ENCODE measurements at places on chromosomes 1 and 21.

GRCh38 chr1:241229216-241229615, 127.8 kb downstream of the RGS7 start:
- DNase-seq: no peak

DNA sequence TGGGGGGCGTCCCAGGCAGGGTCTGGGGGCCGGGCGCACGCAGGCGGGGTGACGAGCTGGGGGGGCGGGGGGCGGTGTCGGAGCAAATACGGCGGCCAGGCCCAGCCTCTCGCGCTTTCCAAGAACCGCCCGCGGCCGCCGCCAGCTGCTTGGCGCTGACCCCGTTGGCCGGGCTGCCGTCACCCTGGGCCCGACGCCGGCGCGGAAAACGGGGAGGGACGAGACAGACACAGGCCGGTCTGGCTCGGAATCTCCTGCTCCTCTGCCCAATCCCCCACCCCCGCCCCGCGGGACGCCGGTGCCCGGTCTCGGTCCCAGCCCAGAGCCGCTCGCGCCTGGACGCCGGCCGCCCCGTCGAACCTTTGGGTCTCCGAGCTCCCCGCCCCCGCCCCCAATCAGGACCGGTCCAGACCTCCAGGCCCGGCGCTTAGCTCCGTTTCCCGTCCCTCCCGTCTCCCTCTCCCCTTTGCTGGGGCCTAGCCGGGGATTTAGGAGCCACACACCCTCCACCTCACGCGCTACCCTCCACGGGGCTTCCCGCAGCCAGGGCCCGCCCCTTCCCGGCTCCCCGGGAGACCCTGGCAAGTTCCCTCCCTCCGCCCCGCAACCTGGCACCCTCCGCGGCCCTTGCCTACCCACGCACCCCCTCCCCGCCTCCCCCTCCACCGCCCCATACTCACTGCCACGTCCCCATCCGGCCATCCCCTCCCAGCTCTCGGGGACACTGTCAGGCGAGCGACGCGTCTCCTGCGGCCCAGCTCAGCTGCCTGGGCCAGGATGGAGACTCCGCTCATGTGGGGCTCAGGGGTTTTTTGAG, 800 bp upstream of the MMP23B start:
- DNase-seq: no peak

GRCh38 chr1:159211331-159212136, 6.9 kb downstream of the ACKR1 start:
- DNase-seq: no peak

- no peak for DNase-seq
These were observed 243.2 kb downstream of the PTBP2 start for GRCh38 chr1:96964761-96965160.

DNA sequence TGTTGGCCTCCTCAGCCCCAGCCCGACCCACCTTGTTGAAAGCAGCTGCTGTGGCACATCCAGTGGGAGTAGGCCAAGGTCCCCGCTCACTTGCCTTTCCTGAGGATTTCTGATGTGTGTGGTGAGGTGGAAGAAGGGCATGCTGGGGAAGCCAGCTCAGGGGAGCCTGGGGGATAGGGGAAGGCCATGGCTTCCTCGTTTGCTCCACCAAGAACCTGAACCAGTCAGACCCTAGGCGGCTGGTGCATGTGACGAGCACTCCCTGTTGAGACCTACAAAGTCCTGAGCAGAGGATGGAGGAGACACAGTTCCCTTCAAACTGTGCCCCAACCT, 38.0 kb upstream of the SLC30A1 start:
- no peak for DNase-seq

DNA sequence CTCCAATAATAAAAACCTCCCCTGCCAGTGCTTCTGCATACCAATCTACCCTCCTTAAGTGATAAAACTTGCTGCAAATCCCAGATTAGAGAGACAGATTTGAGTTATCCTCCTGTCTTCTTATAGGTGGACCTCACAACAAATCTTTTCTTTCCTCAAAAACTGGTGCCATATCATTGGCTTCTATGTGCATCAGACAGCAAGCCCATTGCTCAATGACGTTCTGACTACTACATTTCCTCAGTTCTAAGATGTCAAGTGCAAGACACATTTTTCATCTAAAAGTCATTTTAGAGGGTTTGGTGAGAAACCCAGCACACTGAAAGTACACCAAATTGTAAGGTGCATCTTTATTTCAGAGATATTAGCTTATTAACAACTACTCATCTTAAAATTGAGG, 107.8 kb upstream of the VAV3 start:
- no peak for DNase-seq

Measured in NCI-H1417 treated with DMSO at 0.1 percent for 48 hours (cell line).